ENCODE measurements at places on chromosomes 16 and 17. TPM values are rescaled to one million over a fixed set of nuclear protein-coding genes. Genes with fewer than 3 reads are reported as not detected.

GRCh38 chr17:75524970-75525805, at the start of gene LLGL2:
LLGL2 (plus strand) TSS chr17:75525697; CDS start chr17:75543427, 17,730 bp downstream.
- DNase-seq: peak; percentile 11

The WNT9B gene
- not detected for total RNA-seq

DNA sequence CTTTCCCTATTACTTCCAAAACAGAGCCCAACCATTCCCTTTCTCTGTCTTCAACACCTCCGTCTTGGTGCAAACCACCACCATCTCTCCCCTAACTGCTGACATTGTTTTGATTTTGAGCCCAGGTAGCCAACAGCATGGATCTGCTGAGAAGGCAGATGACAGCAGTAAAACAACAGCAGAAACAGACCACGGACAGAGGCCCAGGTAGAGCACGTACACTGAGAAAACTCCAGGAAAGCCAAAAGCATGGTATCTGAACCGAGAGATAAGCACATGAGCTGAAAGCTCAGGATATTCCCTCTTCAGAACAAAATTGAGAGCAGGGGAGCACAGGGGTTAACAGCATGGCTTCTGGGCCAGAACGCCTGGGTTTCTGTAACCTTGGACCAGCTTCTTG, 18.9 kb upstream of the MAP3K14 start:
- DNase-seq: no peak

DNA sequence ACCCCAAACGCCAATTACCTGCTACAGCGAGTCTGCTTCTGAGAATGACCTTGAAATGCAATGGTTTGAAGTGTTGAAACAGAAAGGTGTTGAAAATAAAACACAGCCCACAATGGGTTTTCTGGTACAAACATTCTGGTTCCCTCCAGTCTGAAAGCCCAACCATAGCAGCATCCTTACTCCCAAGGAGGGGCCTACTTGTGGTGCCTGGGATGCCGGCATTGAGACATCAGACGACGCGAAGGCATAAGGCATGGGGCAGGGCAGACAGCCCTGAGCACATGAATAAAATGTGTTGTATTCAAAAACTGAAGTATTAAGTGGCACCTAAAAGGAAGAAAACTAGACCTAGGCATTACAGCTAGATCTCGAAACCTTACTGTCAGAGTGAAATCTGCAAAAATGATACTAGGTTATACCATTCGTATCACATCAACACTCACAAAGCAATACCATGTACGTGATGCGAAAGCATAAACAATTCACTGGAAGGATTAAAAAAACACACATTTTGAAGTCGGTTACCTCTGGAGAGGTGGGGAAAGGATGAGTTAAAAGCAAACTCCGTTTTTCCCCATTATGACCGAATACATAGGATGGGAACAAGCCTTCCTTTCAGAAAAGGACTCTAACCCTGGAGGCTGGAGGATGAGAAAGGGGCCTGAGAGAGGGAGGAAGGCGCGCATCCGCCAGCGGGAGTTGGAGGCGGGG, 702 bp downstream of the NUDT21 start:
- DNase-seq: peak; percentile 14

The TNFSF13 gene
- total RNA-seq: 0.56 TPM

DNA sequence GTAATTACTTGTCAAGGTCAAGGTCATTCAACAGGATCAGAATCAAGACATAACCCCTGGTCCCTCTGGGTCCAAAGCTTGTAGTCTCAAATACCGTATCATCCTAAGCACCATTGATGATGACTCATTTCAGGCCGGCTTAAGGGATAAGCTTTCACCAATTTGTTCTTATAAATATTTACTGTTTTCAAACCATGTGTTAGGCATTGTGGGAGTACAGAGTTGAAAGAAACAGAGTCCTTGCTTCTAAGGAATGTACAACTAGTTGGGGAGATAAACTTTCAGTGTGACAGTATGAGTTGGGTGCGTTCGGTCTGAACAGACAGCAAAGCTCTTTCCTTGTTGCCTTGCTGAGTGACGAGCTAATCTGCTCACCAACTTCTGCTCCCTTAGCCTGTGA, 183.5 kb upstream of the MAF start:
- DNase-seq: no peak

- DNase-seq: no peak
Measured at GRCh38 chr17:78271419-78272170, 40.2 kb downstream of the TMEM235 start.

GRCh38 chr16:81006211-81006812, 373 bp downstream of the CMC2 start:
- DNase-seq: peak; percentile 16

DNA sequence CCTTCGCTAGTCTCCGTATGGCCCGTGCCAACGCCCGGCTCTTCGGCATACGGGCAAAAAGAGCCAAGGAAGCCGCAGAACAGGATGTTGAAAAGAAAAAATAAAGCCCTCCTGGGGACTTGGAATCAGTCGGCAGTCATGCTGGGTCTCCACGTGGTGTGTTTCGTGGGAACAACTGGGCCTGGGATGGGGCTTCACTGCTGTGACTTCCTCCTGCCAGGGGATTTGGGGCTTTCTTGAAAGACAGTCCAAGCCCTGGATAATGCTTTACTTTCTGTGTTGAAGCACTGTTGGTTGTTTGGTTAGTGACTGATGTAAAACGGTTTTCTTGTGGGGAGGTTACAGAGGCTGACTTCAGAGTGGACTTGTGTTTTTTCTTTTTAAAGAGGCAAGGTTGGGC, 2.5 kb downstream of the RPL13 start:
- no peak for DNase-seq

GRCh38 chr16:67448580-67448979, 17.7 kb downstream of the HSD11B2 start:
- no peak for DNase-seq

DNA sequence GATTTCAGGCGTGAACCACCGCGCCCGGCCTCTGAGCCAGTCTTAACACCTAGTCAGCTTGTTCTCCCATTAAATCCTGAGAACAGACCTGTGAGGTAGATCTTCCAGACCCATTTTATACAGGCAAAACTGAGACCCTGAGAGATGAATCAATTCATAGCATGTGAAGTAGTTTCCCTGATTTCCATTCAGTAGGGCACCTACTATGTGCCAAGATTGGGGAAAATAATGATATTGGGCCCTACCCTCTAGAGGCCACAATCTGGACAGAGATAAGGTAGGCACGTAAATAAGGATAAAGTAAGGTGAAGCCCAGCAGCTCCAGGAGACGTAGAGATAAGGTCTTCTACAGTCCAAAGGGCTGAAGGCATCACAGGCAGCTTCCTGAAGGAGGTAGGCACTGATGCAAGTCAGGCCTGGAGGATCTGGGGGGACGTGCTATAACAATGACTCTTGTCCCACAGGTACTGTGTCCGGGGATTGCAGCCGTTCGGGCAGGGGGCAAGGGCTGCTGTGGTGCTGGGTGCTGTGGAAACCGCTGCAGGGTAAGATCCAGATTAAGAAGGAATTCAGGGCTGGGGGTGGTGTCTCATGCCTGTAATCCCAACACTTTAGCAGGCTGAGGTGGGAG, 5.7 kb downstream of the VMO1 start:
- no peak for DNase-seq

DNA sequence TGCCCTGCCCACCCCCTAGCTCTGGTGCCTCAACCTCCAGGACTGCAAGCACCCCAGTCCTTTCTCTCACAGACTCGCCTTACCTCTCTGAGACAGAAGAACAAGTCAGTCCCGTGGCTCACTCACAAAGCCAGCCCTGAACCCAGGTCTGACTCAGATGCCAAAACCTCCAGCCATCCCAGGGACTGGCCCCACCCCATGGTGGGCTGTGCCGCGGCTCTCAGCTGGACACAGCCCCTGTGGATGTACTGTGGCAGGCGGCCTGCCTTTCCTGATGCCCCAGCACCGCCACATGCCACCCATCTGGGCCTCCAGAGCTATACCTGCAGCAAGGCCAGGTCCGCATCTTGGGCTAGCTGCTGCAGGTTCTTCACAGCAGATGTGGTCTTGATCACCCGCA, 19.8 kb downstream of the MPG start:
- DNase-seq: peak; percentile 53

DNA sequence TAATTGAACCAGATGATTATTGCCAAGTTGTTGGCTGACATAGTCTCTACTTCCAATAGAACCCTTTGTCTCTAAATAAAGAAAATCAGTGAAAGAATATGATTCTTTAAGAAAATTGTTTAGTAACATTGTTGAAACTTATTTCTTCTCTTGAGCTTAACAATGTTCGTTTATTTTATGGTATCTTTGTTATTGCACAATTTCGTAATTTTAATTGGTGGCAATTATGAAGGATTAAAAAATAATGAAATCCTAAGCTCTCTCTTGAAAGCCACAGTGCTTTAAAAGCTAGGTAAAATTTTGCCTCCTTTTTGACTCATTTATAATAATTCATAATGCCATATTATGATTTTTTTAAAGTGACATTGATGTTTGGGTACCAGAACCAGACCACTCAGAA, 149.0 kb upstream of the RBL2 start:
- DNase-seq: no peak

The ZNF423 gene
- total RNA-seq: under 0.01 TPM

GRCh38 chr16:88062341-88063210, 111.3 kb downstream of the BANP start:
- DNase-seq: peak; percentile 78

The REXO5 gene
- total RNA-seq: 7.0 TPM

GRCh38 chr16:58960484-58960883, 226.4 kb upstream of the GOT2 start:
- DNase-seq: no peak

GRCh38 chr16:51012396-51012795, 138.7 kb downstream of the SALL1 start:
- DNase-seq: no peak

- no peak for DNase-seq
Measured at GRCh38 chr17:50534222-50534978, 1.9 kb downstream of the EPN3 start.

The PRR15L gene
- not detected for total RNA-seq

DNA sequence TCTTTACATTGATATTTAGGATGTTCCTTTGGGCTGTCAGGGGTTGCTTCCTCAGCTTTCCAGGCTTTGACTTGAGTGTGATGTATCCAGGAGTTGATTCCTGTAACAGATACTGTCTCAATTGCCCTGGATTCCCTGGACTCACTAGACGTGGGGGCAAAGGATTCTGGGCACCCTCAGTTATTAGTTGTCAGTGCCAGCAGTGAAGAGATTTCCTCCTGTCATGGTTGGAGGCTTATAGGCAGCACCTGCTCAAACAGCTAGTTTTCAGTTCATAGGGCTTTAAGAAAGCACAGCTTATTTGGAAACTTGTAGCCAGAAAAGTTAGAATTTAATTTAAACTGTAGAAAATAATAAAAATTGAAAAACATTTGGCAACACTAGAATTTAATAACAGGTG, 9.5 kb upstream of the B4GALNT2 start:
- no peak for DNase-seq

DNA sequence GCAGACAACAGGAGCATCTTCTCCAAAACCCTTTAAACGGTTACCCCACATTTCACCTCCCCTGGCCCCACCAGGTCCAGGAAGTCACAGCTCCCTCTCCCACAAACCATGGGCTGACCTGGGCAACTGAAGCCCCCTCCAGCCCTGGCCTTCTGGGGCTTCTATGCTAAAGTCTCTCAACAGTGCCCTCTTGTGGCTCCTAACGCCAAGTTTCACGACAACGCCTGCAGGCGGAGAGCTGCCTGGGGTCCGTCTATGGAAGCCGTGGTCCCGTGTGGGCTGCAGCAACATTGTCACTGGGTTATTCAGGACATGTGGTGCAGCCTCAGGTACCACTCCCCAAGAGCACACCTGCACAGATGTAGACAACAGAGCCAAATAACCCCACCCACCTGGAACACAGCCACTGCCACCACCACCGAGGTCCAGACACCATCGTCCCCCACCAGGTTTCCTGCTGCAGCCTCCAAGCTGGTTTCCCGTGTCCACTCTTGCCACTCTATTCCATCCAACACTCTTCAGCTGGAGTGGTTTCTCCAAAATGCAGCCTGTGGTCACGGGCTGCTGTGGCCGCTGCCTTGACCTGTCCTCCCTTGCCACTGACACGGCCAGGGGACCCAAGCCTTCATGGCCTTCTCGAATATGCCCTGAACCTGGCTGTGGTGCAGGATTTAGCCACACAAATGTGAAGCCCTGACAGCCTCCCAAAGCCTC, 19.1 kb downstream of the C16orf95 start:
- peak; percentile 10 for DNase-seq

DNA sequence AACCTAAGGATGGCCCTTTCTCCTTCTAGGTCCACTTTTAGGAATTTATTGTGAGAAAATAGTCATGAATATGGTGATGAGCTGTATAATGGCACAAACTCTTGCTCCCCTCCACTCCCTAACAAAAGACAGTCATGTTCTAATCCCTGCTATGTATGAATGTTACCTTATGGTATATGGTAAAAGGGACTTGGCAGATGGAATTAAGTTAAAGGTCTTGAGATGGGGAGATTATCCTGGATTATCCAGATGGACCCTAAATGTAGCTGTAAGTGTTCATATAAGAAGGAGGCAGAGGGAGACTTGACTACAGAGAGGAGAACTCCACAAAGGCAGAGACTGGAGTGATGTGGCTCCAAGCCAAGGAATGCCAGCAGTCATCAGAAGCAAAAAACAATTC, 296.1 kb downstream of the SOX9 start:
- DNase-seq: no peak

DNA sequence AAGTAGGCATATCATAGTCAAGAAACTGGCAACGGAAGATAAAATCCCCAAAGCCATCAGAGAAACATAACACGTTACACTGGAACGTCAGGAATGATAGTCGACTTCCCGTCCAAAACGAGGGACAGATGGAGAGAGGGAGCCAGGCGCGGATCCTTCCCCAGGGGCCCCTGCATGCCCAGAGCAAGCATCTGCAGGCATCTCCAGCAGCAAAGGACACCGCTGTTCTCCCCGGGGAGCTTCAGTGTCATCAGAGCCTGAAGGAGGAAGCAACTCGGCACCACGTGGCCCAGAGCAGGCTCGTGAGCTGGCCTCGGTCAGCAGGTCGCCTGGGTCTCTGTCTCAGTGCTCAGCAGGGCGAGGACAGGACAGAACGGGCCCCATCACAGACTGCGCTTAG, 50.1 kb downstream of the LMF1 start:
- peak; percentile 21 for DNase-seq

The EPOP gene
- 0.36 TPM for total RNA-seq

DNA sequence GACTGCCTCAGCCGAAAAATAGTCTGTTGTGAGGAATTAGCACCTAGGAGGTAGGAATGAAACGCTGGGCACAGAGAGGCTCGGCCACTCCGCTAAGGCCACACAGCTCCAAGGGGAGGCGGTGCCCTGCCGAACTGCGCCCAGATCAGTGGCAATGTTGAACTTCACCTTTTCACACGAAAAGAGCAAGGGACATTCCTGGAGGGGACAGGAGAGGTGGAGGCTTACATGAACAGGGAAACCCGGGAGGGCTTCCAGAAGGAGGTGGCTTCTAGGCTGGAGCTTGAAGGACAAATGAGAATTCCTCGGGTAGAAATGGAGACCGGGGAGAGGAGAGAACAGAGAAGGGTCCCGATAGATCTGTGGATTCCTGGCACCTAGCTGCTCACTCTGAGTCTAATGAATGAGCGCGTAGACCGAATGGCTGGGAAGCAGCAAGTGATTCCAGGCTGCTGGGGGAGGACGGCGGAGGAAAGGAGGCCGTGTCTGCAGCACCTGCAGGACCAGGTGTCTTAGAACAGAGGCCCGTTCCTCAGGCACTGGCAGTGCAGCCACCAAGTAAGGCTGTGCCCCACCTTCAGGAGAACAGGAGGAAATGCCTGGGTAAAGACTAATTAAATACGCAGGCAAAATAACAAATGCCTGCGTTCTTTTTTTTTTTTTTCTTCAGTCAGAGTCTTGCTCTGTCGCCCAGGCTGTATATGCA, 722 bp upstream of the SLC38A10 start:
- peak; percentile 33 for DNase-seq
